ENCODE measurements at places on chromosomes 4 and X.

GRCh38 chr4:70754990-70755688, 33.4 kb downstream of the RUFY3 start:
- DNase-seq, result no peak

DNA sequence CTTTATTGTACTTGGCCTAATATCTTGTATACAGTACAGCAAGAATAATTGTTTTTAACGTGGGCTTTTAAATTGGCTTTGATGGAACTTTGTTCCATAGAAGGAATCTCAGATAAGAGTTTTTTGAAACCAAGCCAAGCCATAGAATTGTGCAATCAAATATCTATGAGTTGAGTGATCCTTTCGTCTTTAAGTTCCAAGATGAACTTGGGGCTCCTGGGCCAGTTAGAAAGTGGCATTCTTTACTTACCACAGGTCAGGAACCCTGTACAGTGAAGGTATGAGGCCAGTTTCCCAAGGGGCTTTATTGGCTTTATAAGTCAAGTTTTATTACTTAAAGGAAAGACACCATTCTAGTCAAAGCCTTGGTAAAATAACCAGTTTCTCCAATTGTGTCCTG, 2104.2 kb downstream of the PCDH7 start:
- DNase-seq, result no peak

GRCh38 chr4:138494931-138495330, 252.8 kb upstream of the SLC7A11 start:
- no peak for DNase-seq

DNA sequence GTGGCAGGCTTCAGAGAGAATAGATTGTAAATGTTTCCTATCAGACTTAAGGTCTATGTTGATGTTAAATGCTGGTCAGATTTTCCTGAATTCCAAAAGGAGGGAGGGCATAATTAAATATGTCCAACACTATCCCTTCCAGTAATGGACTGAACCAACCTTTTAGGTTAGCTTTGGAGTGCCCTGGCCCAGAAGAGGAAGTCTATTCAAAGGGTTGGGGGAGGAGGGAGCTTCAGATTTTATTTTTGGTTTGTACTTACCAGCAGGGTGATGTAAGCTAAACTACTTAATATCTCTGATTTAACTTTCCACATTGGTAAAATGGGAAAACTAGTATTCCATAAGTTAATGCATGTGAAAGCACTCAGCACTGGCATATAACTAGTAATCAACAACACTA, 91.1 kb downstream of the RBM46 start:
- DNase-seq, result no peak

DNA sequence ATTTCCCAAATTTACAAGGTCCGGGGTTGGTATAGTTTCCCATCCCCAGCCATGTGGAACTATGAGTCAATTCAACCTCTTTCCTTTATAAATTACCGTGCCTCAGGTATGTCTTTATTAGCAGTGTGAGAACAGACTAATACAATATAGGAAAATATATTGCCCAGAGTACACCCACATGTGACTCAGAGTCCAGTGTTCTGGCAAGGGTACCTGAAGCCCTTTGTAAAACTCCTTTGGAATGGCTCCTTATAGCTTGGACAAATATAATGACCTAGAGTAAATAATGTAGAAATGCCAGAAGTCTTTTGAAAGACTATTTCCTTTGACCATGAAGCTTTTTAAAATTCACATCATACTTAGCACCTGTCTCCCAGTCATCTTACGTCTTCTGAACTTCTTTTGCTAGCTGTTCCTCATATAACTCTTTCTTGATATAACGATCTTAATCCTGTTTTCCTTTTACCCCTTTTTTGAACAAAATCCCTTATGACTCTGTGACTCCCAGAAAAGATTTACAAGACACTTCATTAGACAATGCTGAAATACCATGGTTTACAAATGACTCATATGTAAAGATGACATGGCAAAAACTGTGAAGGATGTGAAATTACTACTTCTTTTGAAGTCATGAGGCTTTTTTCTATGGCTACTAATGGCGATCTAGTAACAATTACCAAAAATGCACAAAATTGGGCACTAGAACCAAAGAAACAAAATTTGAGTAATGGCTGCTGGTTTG, 408.9 kb downstream of the NAP1L3 start:
- no peak for DNase-seq

- no peak for DNase-seq
Measured at GRCh38 chrX:124504111-124504983, 158.0 kb downstream of the SH2D1A start.

- DNase-seq, result no peak
Measured at GRCh38 chr4:79823148-79823763, 249.8 kb downstream of the ANTXR2 start.

GRCh38 chr4:109434007-109434971, 674 bp downstream of the SEC24B start:
- DNase-seq, result peak; percentile 38

DNA sequence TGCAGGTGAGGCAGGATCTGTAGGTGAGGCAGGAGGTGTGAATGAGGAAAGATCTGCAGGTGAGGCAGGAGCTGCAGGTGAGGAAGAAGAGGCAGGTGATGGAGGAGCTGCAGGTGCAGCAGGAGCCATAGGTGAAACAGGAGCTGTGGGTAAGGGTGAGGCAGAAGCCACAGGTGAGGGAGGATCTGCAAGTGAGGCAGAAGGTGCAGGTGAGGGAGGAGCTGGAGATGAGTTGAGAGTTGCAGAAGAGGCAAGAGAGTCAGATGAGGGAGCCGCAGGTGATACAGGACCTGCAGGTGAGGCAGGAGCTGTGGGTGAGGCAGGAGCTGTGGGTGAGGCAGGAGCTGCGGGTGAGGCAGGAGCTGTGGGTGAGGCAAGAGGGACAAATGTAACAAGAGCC, 27.1 kb upstream of the PNMA3 start:
- no peak for DNase-seq

- DNase-seq, result no peak
Measured at GRCh38 chrX:140274811-140275525, 229.9 kb downstream of the SOX3 start.

GRCh38 chr4:55625835-55626234, 10.3 kb downstream of the NMU start:
- no peak for DNase-seq

DNA sequence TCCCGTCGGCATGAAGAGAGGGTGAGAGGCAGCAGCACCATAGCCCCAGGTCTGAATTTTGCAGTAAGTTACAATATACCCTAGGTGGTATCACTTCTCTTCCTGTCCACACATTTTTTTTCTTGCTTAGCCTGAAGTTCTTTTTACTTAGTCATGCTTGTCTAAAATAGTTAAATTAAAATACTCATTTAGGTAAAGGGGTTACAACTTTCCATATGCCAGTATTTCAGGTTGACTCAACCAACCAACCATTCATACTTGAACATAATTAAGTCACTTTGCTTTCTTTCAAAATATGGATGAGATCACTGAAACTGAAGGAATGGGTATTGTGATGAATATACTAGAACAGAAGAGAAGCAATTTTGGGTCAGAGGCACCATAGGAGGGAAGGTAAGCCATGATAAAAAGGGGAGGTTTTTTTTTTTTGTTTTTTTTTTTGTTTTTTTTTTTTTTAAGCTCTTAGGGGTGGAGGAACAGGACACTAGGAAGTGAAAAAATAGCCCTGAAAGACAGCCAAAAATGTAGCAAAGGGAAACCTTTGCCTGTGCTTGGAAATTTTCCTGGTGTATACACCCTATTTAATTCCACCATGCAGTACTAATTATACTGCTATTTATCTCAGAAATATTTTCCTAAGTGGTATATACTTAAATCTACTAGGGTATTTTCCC, 41.8 kb downstream of the RPS6KA3 start:
- DNase-seq, result no peak

DNA sequence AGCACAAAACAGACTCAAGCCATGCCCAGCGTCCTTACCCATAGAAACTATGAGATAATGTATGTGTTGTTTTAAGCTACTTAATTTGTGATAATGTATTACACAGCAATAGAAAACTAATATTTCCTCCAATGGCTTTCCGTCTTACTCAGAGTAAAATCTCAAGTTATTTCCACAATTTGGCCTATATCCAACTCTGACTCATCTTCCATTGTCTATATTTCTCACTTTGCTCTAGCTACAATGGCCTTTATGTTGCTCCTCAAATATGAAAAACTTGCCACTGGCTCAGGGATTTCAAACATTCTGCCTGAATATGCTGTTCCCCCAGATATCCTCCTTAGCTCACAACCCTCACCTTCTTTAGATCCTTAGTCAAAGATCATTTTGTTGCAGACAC, 31.6 kb downstream of the IQCM start:
- DNase-seq, result no peak

DNA sequence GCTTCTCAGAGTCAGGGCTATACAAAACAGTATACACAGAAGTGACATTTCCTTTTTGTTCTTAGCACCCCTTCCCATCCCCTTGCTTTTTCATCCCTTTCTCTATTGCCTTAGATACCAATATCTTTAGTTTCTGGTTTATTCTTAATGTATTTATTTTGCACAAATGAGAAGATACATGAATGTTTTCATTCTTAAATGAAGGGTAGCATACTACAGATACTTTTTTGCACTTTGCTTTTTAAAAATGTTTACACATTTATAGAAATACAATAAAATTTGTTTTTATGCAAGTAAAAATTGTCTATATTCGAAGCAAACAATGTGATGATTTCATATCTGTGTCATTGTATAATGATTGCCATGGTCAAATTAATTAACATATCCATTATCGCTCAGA, 33.1 kb downstream of the TSPAN7 start:
- DNase-seq, result no peak

DNA sequence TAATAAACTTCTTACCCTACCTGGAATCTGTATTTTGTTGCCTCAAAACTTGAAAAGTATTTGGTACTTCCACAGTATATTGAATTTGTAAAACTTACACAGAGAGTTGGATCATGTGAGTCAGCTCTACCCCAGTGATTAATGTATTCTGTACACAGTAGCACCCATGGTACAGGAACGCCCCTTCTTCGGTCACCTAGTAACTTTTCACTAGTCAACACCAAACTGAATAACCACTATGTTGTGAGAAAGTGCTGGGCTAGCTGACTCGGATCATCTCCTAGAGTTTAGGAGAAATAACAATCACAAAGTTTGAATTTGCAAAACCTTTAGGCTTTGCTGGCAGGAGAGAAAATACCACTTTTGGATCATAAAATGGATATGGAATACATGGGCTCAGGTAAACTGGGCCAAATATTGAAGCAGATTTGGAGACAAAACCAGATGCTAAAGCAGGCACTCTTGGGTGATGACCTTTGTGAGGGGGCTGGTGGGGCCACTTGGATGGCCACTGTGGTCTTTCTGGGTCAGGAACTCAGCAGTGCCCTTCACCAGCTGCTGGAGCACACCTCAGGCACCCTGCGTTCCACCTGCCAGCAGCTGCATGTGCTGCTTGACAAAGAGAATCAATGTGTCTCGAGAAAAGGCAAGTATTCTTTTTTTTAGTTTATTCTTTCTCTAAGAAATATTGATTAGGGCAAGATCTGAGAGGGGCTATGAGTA, at the start of gene DTHD1:
Gene DTHD1, plus strand, starts transcription at position 233 of the 723 bp plus-strand sequence. Its CDS starts 143 bp downstream, at position 376.
- DNase-seq, result no peak

DNA sequence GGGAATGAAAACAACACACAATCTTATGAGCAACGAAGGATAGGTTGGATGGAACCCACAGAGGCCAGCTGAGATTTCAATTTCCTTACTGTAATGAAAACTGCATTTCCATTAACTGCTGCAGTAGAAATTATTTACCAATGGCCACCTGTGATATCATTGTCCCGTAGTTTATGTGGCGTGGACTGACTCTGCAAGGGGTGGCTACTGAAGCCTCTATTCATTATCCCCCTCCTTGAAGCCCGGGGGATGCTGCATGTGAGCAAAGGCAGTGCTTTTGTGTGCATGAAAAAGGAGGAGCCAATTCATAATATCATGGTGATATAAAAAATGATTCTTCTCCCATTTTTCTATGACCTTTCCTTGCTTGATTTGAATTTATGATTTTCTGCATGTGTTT, 207.8 kb downstream of the PTTG2 start:
- no peak for DNase-seq

GRCh38 chr4:126957987-126958386, 674.8 kb upstream of the INTU start:
- DNase-seq, result no peak

DNA sequence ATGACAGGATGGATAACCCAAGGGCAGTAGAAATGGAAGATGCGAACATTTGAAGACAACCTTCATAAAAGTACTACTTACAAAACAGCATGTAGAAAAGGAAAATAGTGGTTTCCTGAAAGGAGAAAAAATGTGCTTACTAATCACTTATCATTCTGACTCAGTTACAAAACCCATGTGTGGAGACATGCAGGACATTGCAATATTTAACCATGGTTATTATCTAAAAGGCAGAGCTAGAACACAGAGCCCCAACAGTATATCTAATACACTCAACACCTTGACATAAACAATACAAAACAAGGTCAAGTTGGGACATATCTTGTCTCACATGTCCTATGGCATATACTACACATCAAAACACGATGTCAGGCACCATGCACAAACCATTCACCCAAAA, 55.9 kb downstream of the EIF4E start:
- no peak for DNase-seq

DNA sequence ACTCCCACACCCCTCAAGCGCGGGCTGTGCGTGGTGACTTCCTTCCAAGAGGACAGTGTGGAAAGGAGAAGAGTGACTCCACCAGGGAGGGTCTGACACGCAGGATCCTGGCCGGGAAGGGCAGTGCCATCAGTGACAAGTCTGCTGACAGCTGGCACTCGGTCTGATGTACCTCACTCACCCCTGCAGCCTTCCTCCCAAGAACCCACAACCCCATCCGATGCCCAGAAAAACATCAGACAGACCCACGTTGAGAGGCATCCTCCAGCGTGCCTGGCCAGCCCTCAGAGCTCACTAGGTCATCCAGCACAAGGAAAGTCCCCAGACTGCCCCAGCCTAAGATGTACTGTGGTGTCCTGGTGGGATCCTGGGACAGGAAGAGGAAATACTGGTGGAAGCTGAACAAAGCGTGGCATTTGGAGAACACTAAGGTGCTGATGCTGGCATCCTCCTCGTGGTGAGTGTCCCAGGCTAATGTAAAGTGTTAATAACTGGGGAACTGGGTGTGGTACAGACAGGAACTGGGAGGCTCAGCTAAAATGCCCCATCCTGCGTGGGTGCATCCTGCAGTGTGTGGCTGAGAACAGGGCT, 200.0 kb upstream of the PSAPL1 start:
- DNase-seq, result no peak

DNA sequence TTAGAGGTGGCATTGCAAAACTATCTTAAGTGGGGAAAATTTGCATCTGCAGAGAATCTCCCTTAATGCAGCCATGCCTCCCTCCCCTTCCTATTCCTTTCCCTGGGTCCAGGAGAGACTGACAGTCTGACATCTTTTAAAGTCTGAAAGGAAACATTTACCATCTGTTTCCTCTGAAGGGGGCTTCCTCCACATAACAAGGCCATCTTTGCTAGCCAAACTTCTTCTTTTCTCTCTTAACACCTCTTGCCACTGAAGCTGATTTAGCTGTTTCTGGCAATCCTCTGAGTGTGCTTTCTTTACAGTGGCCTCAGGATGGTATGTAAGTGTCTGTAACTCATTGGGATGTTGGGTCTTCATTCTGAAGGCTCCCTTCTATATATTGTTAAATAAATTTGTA, 34.6 kb upstream of the AADAT start:
- DNase-seq, result no peak

Measured in progenitor cell of endocrine pancreas (in vitro differentiated cells).